T-helper 2 cell treated with Interferon-gamma antibody and Interleukin-4, amounts not matched to agents 5 μg/mL and 100 μg/mL, for 36 hours (primary cell): ENCODE measurements at places on chromosomes 1 and 21.

DNA sequence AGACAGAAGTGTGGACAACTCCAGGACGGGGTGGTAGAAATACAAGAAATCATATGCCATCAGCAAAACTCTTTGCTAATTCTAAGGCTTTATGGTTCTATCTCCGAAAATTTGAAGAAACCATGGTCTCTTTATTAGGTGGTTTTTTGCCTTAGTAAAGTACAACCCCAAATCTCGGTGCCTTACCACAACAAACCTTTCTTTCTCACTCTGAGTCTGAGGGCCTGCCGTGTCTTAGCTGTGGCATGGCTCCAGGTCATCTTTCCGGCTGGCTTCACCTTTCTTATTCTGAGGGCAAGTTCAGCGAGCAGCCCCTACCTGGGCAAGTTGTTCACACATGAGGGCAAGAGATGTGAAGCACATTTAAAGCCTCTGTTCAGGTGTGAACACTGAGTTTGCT is 280.6 kb downstream of the TTLL7 start:
- H3K27me3 ChIP-seq: no peaks in the 10 kb centered on the region
- DNase-seq: no peak
- no peak overlapping the region for H3K27ac ChIP-seq
- H3K4me1 ChIP-seq: no peaks in the 10 kb centered on the region
- H3K4me3 ChIP-seq: no peak overlapping the region

- no peak overlapping the region for H3K27ac ChIP-seq
- H3K27me3 ChIP-seq: no peaks in the 10 kb centered on the region
- H3K36me3 ChIP-seq: peaks cover 64% of the 10 kb centered on the region
- no peak overlapping the region for H3K4me3 ChIP-seq
Observed at GRCh38 chr1:209845408-209845725, 17.6 kb downstream of the UTP25 start.

GRCh38 chr1:63362073-63362472 is 5.4 kb upstream of the ALG6 start:
- H3K36me3 ChIP-seq: no peaks in the 10 kb centered on the region
- no peak overlapping the region for H3K27ac ChIP-seq
- no peak overlapping the region for H3K4me3 ChIP-seq

DNA sequence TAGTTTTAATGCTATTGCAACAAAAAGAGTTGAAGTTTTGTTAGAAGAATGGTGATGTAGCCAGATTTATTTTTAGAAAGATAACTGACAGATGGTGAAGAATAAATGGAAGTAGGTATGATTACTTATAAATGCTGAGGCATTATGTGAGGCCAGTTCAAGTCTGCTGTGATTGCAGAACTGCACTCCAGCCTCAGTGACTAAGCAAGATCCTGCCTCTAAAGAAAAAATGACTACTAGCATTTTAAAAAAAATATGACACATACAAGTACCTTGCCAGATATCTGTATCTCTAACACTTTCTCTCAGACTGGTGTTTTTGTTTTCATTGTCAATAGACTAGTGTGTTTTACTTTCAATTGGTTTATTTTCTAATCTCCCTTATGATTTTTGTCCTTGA is 1242.4 kb upstream of the ADGRL4 start:
- H3K4me1 ChIP-seq: no peaks in the 10 kb centered on the region
- H3K36me3 ChIP-seq: no peaks in the 10 kb centered on the region
- no peak overlapping the region for H3K27ac ChIP-seq
- H3K4me3 ChIP-seq: no peak overlapping the region

- no peak for DNase-seq
- no peaks in the 10 kb centered on the region for H3K36me3 ChIP-seq
- H3K27ac ChIP-seq: no peak overlapping the region
- H3K4me3 ChIP-seq: no peak overlapping the region
- peaks cover 29% of the 10 kb centered on the region for H3K27me3 ChIP-seq
Observed at GRCh38 chr1:30689901-30690645, 33.3 kb downstream of the MATN1 start.

GRCh38 chr1:110190282-110190929 is 19.7 kb upstream of the KCNC4 start:
- DNase-seq: no peak
- no peak overlapping the region for H3K27ac ChIP-seq
- no peaks in the 10 kb centered on the region for H3K36me3 ChIP-seq
- no peaks in the 10 kb centered on the region for H3K4me1 ChIP-seq
- H3K27me3 ChIP-seq: peaks cover 13% of the 10 kb centered on the region

DNA sequence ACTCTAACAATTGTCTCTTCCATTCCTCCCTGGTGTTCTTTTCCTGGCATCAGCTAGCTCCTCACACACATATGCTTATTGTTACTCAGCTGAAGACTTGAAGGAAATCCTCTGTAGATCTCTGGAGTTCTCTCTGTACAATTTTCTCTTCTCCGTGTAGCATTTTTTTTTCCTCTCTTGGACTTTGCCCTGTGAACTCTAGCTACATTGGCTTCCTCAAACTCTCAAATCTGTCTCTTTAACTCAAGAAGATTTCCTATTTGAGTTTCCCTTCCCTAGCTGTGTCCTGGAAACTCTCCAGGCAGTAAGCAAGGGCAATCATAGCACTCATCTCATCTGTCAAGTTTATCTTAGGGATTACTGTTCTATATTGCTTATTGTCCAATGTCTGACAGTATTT is 4.3 kb upstream of the MIA3 start:
- H3K4me1 ChIP-seq: peaks cover 4% of the 10 kb centered on the region
- H3K4me3 ChIP-seq: no peak overlapping the region
- DNase-seq: no peak
- no peak overlapping the region for H3K27ac ChIP-seq
- peaks cover 62% of the 10 kb centered on the region for H3K27me3 ChIP-seq

DNA sequence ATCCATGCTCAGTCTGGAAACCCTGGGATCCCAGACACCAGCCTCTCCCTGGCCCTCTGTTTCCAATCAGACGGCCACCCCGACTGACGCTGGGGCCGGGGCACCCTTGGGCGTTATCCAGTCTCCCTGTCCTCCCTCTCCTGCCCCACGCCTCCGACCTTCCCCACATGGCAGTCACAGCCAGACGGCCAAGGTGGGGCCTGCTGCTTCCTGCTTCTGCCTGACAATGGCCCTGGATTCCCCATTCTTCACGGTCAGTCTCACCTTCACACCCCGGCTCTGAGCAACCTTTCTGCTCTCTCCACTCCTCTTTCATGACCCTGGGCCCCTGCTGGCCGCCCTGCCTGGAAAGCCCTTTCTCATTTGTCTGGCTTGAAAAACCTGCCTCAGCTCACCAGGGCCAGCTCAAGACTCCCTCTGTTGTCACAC is 6.6 kb downstream of the GNG4 start:
- H3K27ac ChIP-seq: peak overlapping the region; percentile 95
- H3K4me1 ChIP-seq: peaks cover 31% of the 10 kb centered on the region
- DNase-seq: no peak
- H3K4me3 ChIP-seq: peak overlapping the region; percentile 85
- H3K36me3 ChIP-seq: no peaks in the 10 kb centered on the region

- peaks cover 3% of the 10 kb centered on the region for H3K27me3 ChIP-seq
- H3K4me1 ChIP-seq: peaks cover 4% of the 10 kb centered on the region
- H3K4me3 ChIP-seq: no peak overlapping the region
- H3K27ac ChIP-seq: no peak overlapping the region
Observed at GRCh38 chr1:110255392-110255787, 45.3 kb downstream of the KCNC4 start.

- peaks cover 46% of the 10 kb centered on the region for H3K36me3 ChIP-seq
- peak overlapping the region; percentile 92 for H3K27ac ChIP-seq
- H3K4me3 ChIP-seq: peak overlapping the region; percentile 87
- DNase-seq: peak; percentile 66
Observed at GRCh38 chr1:160664573-160665051, 17.8 kb upstream of the SLAMF1 start.

DNA sequence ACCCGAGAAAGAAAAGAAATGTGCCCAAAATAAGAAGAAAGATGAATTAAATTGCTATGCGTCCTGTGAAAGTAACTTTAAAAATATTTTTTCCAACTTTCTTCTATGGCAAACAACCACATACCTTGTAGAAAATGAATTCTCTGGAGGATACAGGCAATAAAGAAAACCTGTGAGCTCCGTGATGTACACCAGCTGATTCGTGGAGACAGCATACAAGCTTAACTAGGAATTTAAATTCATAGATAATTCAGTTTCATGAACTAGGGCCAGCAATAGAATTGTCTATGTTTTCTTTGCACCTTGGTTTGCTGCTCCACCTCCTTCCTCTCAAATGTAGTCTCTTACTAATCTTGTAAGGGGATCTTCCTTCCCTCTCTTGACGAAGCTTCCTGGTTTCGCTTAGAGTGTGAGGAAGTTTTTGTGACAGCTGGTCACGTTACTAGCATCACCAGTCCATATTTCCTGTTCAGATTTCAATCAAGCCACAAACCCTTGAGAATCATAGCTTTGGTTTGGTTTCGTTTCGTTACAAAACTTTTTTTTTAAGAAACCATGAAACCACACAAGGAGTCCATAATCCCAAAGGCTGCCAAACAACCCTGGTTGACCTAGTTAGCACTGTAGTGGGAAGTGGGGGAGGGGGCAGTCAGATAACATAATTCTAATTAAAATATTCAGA is 35.8 kb downstream of the GREM2 start:
- H3K4me3 ChIP-seq: peak overlapping the region; percentile 43
- no peak overlapping the region for H3K27ac ChIP-seq
- peak; percentile 5 for DNase-seq
- H3K4me1 ChIP-seq: peaks cover 8% of the 10 kb centered on the region
- H3K27me3 ChIP-seq: no peaks in the 10 kb centered on the region

- H3K4me1 ChIP-seq: no peaks in the 10 kb centered on the region
- no peak overlapping the region for H3K27ac ChIP-seq
- H3K4me3 ChIP-seq: no peak overlapping the region
- no peaks in the 10 kb centered on the region for H3K27me3 ChIP-seq
- no peak for DNase-seq
- no peaks in the 10 kb centered on the region for H3K36me3 ChIP-seq
Observed at GRCh38 chr1:204223129-204223860, 9.5 kb upstream of the GOLT1A start.

DNA sequence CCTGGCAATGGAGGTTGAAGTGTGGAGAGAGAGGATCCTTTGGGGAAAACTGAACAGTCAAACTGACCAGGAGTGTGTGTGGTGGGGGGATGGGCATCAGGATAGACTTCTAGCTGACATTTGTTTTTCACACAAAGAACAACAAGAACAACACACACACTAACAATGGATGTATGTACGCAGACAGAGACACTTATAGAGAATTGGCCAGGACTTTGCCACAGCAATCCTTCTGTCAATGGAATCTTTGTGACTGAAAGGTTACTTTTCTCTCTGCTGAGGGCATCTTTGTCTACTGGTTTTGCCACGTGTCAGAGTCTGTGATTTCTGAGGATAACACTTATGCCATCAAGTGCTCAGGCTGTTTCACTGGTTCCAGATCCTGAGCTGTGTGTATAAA is 12.4 kb upstream of the FCGR2A start:
- no peaks in the 10 kb centered on the region for H3K36me3 ChIP-seq
- H3K27ac ChIP-seq: no peak overlapping the region
- no peak overlapping the region for H3K4me3 ChIP-seq

DNA sequence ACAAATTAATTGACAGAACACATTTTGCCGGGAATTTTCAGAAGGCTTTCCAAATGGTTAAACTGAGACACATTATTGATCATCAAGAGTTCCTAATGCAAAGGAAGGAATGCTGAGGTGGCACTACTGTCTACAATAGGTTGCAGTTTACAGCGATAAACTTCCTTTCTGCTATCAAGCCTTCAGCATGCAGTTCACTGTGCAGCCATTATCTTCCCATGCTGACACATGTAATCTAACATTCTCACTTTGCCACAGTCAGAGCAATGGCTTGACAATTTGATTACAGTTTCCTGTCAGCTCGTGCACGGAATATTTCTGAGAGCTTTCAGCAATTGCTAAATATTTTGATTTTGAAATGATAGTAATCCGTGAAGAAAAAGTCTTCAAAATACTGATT is 166.9 kb upstream of the PRMT6 start:
- H3K36me3 ChIP-seq: no peaks in the 10 kb centered on the region
- no peak for DNase-seq
- no peak overlapping the region for H3K27ac ChIP-seq
- no peak overlapping the region for H3K4me3 ChIP-seq
- no peaks in the 10 kb centered on the region for H3K4me1 ChIP-seq

GRCh38 chr1:90717665-90718410 is 736 bp upstream of the BARHL2 start:
- peak overlapping the region; percentile 81 for H3K27ac ChIP-seq
- H3K4me3 ChIP-seq: peak overlapping the region; percentile 56
- peaks cover 16% of the 10 kb centered on the region for H3K4me1 ChIP-seq
- no peak for DNase-seq
- H3K36me3 ChIP-seq: peaks cover 10% of the 10 kb centered on the region
- H3K27me3 ChIP-seq: peaks cover 85% of the 10 kb centered on the region

DNA sequence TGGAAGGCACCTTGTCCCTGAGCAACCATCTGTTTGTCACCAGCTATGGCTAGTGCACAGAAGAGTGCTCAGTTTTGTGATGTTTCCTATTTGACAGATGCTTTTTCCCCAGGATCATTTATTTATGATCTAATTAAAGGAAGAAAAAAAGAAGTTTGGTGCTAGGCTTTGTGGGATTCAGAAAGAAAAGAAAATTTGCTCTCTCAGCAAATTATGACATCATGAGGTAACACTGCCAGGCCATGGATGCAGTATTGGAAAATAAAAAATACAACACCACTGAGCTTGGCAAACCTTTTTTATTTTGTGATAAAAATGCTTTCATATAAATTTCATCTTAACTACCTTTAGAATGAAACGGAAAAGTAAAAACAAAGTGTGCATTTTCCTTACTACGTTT is 15.5 kb upstream of the ADAM30 start:
- no peak overlapping the region for H3K4me3 ChIP-seq
- no peak for DNase-seq
- no peak overlapping the region for H3K27ac ChIP-seq
- peaks cover 35% of the 10 kb centered on the region for H3K36me3 ChIP-seq
- H3K4me1 ChIP-seq: no peaks in the 10 kb centered on the region

- DNase-seq: no peak
- H3K27ac ChIP-seq: no peak overlapping the region
- no peaks in the 10 kb centered on the region for H3K4me1 ChIP-seq
- no peak overlapping the region for H3K4me3 ChIP-seq
- no peaks in the 10 kb centered on the region for H3K27me3 ChIP-seq
Observed at GRCh38 chr21:33829844-33830243, 85.8 kb downstream of the ATP5PO start.

GRCh38 chr1:42723511-42723910 is 16.5 kb downstream of the CLDN19 start:
- H3K4me3 ChIP-seq: no peak overlapping the region
- H3K27me3 ChIP-seq: peaks cover 4% of the 10 kb centered on the region
- H3K4me1 ChIP-seq: no peaks in the 10 kb centered on the region

- H3K4me1 ChIP-seq: no peaks in the 10 kb centered on the region
- no peak overlapping the region for H3K4me3 ChIP-seq
- H3K27ac ChIP-seq: no peak overlapping the region
- H3K36me3 ChIP-seq: no peaks in the 10 kb centered on the region
- H3K27me3 ChIP-seq: no peaks in the 10 kb centered on the region
Observed at GRCh38 chr21:35792569-35793305, 267.6 kb downstream of the SETD4 start.
